ENCODE measurements at places on chromosomes 12 and 14.

- no peak for DNase-seq
Observed at GRCh38 chr12:84805474-84805858, 107.1 kb downstream of the SLC6A15 start.

DNA sequence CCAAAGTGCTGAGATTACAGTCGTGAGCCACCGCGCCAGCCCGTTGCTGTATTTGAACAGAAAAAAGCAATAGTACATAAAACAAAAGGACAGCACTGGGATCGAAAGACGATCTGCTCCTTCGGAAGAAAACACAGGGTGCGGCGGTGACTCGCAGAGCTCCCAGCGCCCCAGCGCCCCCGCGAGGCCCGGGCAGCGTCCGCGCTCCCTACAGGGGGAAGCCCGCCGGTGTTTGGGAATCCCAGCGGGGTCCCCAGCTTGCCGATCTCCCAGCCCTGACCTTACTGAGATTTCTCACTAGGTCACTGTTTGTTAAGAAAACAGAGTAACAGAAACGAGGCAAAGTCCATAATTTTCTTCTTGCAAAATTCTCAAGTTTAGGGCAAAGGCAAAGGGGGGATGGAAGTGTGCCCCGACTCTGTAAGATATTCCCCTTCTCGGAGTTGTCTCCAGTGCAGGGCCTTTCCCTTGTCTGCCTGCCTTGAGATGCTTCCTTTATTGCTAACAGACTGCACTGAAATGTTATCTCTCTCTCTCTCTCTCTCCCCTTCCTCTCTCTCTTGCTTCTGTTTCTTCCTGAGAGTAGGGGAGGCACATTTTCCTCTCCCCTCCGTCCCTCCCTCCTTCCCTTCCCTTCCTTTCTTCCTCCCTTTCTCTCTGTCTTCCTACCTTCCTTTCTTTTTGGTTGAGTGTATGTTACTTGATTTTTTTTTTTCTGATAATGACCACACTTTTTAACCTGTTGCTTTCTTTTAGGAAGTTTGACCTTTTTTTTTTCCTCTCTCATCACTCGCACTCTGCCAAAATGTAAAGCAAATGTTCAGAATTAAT, 91.9 kb downstream of the TMEM30B start:
- peak; percentile 63 for DNase-seq

DNA sequence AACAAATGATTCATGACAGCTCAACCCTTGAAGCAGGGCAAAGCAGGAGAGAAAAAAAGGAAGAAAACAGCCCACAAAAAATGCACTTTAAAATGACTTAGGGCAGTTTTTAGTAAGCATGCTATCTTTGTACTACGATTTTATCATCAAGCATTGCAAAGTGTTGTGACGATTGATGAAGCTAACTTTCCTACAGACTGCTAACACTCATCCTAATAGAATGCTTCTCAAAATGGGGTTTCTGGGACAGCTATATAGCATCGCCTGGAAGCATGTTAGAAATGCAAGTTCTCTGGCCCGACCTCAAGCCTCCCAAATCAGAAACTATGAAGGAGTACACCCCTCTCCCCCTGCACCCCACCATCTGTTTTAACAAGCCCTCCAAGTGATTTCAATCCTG, 256.4 kb downstream of the SSPN start:
- no peak for DNase-seq

DNA sequence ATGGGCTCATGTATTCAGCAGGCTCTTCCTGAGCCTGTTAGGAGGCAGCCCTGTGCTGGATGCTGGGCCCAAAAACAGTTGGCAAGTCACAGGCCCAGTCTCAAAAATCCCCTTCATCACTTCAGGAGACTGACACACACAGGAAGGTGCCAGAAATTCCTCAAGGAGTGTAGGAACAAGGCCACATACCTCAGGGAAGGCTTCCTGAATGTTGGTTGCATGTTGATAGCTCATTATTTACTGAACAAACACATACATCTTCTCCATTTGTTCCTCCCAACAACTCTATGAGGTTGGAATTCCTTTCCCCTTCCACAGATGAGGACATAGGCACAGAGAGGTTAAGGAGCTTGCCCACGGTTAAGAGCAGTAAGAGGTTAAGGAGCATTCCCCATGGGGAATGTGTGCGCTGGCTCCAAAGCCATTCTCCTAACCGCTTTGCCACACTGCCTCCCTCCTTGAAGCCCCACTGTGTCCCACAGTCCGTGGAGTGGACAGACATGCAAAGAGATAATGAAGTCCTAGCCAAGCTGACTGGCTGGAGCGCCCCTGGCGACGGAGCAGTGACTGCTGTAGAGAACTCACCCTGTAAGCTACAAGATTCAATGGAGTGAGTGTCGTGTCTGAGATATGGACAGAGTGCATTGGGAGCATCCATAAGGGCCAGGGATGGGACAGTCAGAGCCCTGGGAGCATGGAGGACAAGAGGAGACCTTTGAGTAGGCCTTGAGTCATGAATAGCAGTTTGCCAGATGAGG, 3.3 kb downstream of the HHIPL1 start:
- no peak for DNase-seq

GRCh38 chr12:108596854-108597558, 878 bp downstream of the TMEM119 start:
- DNase-seq, result no peak

DNA sequence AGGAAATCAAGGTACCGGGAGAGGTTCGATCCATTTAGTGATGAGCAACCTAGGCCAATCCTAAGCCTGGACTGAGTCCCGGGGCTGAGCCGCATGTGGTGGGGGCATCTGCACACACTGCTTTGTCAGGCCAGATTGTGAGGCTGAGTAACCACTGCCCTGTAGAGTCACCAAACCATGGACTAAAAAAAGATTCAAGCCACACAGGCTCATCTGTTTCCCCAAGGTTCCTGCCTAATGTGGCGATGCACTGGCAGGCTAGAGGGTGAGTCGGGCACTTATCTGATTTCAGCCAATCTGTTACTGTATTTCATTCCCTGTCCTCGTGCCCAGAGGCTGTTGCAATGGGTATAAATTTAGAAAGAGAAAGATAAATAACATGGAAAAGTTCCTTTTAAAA, 140.8 kb downstream of the TTC7B start:
- no peak for DNase-seq

- DNase-seq, result peak; percentile 79
Observed at GRCh38 chr12:57772429-57773322, at the start of gene EEF1AKMT3. EEF1AKMT3 (plus strand) TSS chr12:57772614; CDS start chr12:57772725, 111 bp downstream.

- DNase-seq, result no peak
Observed at GRCh38 chr12:79370021-79370420, 320.7 kb downstream of the PAWR start.

GRCh38 chr12:110403146-110403975, at the start of gene ANAPC7:
ANAPC7 (minus strand) TSS chr12:110403708; CDS start chr12:110403627, 81 bp downstream.
- peak; percentile 95 for DNase-seq

GRCh38 chr14:99809859-99810558, 16.8 kb downstream of the EML1 start:
- DNase-seq, result no peak

- DNase-seq, result no peak
Observed at GRCh38 chr12:52838609-52839435, 4.7 kb upstream of the KRT79 start.

DNA sequence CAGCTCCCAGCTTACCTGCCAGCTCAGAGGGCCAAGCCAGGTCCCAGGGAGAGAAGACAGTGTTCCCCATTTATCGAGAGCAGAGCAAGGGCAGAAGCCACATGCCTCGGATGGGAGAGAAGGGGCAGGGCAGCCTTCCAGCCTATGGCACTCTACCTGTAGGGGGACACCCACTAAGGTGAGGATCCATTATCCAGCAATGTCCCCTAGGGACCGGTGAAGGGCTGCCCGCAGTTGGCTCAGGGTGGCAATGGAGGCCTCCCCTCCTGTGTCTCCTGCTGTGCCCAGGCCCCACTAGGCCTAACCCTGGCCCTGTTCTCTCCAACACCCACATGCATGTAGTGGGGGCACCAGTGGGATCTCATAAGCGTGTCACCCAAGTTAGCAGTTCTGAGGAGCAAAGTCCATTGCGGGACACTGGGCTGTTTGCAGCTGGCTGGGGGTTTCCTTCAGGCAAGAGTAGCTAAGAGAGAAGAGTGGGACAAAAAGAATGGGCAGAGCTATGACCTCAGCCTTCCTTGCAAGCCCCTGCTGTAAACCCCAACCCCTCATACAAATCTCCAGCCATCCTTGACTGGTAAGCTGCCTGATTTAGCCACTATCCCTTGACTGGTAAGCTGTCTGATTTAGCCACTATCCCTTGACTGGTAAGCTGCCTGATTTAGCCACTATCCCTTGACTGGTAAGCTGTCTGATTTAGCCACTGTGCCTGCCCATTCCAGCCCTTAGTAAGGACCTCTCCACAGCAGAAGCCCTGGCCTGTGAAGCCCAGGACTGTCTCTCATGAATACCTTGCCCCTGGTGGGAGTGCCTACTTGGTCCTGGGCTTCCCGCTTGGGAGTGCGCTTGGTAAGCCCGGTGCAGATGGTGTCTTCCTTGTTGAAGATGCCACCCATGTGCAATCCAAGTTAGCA, 5.2 kb upstream of the ASB2 start:
- no peak for DNase-seq

GRCh38 chr12:19965196-19966038, 402.9 kb upstream of the PDE3A start:
- DNase-seq, result no peak

- DNase-seq, result no peak
Observed at GRCh38 chr12:108793756-108794441, 62.6 kb upstream of the CORO1C start.

GRCh38 chr14:34354556-34354955, 107.5 kb downstream of the SPTSSA start:
- DNase-seq, result no peak

- DNase-seq, result no peak
Observed at GRCh38 chr12:27901959-27902358, 70.6 kb downstream of the PTHLH start.

- no peak for DNase-seq
Observed at GRCh38 chr12:1494856-1495255, 99.5 kb downstream of the FBXL14 start.

GRCh38 chr14:44497148-44497547, 9.9 kb downstream of the FSCB start:
- DNase-seq, result no peak

DNA sequence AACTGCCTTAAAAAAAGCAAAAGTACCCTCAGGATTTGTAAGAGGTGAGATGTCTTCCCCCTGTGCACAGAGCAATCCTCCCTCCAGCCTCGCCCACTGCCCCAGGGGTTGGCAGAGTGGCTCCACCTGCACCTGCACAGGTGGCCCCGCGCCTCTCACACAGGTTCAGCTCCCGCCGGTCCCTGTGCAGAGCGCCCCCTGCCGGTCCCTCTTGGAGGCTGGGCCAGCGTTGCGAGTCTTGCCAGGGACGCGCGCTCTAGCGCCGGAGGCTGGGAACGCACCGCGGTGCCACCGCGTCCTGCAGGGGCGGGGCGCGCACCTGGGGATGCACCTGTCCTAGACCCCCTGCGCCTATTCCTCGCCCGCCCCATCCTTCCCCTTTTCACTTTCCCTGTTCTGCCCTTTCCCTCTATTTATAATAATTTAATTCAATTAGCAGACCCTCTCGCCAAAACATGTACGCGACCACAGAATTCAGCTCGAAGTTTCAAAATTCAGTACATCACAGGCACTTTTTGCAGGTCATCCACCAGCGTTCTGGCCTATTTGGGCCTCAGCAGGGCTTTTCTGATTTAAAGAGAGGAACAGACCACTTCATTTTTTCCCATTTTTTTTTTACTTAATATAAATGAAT, 618.6 kb downstream of the AACS start:
- peak; percentile 59 for DNase-seq
